ENCODE measurements at places on chromosomes 3 and 15. TPM values are rescaled to one million over a fixed set of nuclear protein-coding genes. Genes with fewer than 3 reads are reported as not detected.

The TRIM59 gene
- 8.7 TPM for total RNA-seq

The KIAA1143 gene
- 24.5 TPM for total RNA-seq

The FAM43A gene
- 6.4 TPM for total RNA-seq

The APOD gene
- 25.5 TPM for total RNA-seq

The LOXL1 gene
- total RNA-seq, result 22.3 TPM

The PIGZ gene
- 6.3 TPM for total RNA-seq

The CCR9 gene
- 0.12 TPM for total RNA-seq

The UPK1B gene
- 0.18 TPM for total RNA-seq

Measured in left lung (tissue), 14 donors.